Metanephros (tissue), 2 donors: ENCODE measurements at places on chromosomes 5 and 9. TPM values are rescaled to one million over a fixed set of nuclear protein-coding genes. Genes with fewer than 3 reads are reported as not detected.

Gene TAF11L10
- not detected for total RNA-seq

Gene PRDM9
- total RNA-seq = not detected

Gene UNC5A
- 0.29 TPM for total RNA-seq

Gene PCAT7
- total RNA-seq = 0.06 TPM

Gene DIRAS2
- 4.4 TPM for total RNA-seq

Gene SLC1A1
- total RNA-seq = 12.2 TPM

Gene HTR4
- 0.35 TPM for total RNA-seq

Gene HOMER1
- total RNA-seq = 17.4 TPM

Gene ANKS6
- total RNA-seq = 18.0 TPM

Gene GRPEL2
- total RNA-seq = 18.6 TPM

Gene C9orf43
- 0.88 TPM for total RNA-seq

Gene NR5A1
- total RNA-seq = 0.12 TPM

Gene LCN10
- total RNA-seq = 0.47 TPM
